Peyer's patch (tissue), 4 donors: ENCODE measurements at places on chromosomes 12 and 14. TPM values are rescaled to one million over a fixed set of nuclear protein-coding genes. Genes with fewer than 3 reads are reported as not detected.

OR4K5 gene
- total RNA-seq = not detected

- DNase-seq = no peak
These were observed 51.1 kb downstream of the TMEM260 start for GRCh38 chr14:56630707-56631106.

DNA sequence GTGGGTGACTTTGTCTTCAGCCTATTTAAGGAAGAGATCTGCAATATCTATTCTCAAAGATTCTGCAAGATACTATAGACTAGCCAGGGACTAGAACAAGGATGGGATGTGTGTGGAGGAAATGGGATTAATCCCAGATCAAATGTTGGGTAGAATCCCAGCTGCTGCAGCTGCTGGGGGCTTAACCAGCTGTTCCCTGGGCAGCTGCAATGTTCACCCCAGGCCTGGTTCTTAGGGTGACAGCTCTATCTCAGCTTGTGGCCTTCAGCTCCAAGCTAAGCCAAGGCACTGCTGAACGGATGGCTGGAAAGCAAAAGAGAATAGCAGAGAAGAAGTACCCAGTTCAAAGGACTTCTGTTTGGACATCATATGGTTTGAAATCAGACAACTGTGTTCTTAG, 10.0 kb upstream of the RHEBL1 start:
- no peak for DNase-seq

DNA sequence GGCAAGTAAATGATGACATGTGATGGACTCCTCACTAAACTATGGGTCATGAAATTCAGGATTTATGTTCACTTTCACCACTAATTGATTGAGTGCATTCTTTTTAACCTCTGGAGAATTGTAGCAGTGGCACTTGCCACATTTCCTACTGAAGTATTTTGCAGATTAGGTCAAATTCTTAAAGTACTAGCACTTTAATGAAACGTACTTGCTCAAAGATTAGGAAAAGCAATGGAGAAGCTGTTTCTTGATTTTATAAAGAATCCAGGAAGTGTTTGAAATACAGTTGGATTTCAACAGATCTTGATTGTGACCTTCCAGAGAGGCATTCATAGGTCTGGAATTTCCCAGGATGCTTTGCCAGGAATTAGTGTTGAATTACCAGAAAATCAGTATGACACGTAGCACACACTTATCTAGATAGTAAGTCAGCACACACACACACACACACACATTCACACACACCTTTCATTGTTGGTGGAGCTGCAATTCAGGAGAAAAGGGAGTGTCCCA, 162.6 kb downstream of the MYRFL start:
- no peak for DNase-seq

- no peak for DNase-seq
These were observed at the start of gene GLIPR1 for GRCh38 chr12:75480469-75480949. Gene GLIPR1, plus strand, starts transcription at chr12:75480755. Its CDS starts 126 bp downstream, at chr12:75480881.

- DNase-seq = no peak
These were observed 43.3 kb upstream of the MED13L start for GRCh38 chr12:116320791-116321217.

- DNase-seq = peak; percentile 75
These were observed 29.0 kb upstream of the SMUG1 start for GRCh38 chr12:54217774-54218241.

DNA sequence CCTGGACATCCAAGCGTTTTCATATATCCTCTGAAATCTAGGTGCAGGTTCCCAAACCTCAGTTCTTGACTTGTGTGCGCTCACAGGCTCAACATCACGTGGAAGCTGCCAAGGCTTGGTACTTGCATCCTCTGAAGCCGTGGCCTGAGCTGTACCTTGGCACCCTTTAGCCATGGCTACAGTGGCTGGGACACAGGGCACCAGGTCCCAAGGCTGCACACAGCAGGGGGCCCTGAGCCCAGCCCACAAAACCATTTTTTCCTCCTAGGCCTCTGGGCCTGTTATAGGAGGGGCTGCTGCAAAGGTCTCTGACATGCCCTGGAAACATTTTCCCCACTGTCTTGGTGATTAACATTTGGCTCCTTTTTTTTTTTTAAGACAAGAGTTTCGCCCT, 11.6 kb upstream of the FAM177A1 start:
- DNase-seq = no peak
